Activated gamma-delta T cell treated with Interleukin-2 at 50 U/mL for 16 hours (primary cell): ENCODE measurements at places on chromosomes 2 and 18.

GRCh38 chr2:10392951-10393639 lies 55.0 kb downstream of the ODC1 start:
- DNase-seq = no peak

DNA sequence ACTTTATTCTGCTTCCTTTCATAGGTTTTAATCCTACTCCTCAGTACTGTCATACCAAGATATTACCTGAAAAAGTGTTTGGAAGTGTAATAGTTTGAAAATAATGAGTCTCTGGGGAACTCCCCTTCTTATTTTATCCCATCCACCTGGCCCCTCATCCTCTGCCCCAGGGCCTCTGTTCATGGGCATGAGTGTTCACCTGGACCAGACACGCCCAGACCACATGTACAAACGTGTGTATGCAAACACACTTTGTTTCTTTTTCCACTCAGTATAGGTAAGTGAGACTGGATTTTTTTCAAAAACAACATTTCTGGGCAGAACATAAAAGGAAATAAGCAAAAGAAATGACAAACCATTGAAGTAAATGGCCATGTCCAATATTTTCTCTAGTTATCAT lies 62.1 kb upstream of the THSD7B start:
- DNase-seq = no peak

DNA sequence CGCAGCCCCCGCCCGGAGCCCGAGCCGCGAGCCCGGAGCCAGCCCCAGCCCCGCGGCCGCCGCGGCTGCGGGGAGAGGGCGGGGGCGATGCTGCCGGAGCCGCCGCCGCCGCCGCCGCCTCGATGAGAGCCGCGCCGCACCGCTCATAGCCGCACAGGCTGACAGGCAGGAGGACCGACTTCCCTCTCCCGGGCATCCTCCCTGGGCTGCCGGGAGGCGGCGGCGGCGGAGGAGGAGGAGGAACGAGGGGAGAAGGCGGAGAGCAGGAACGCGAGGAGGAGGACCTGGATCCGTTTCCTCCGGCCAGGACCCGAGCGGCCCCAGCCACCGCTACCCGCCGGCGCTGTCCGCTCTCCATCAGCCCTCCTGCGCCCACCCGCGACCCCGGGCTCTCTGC lies 370 bp downstream of the KLHL29 start:
- DNase-seq = no peak

DNA sequence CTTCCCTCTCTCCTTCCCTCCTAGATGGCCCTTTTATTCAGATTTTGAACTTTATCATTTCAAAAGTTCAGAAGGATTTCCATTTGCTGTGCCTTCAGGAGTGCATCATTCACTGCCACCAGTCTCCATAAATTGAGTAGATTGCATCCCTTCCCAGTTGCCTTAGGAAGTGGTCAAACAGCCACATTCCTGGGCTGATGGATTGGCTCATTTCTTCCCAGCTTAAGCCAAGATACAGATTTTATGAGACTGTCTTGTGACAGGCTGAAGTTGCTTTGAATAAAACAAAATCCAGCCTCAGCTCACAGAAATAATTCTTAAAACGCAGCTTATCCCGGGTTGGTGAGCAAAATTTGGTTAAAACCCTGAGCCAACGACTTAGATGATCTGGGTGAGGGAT lies 9.8 kb downstream of the NRP2 start:
- no peak for DNase-seq

DNA sequence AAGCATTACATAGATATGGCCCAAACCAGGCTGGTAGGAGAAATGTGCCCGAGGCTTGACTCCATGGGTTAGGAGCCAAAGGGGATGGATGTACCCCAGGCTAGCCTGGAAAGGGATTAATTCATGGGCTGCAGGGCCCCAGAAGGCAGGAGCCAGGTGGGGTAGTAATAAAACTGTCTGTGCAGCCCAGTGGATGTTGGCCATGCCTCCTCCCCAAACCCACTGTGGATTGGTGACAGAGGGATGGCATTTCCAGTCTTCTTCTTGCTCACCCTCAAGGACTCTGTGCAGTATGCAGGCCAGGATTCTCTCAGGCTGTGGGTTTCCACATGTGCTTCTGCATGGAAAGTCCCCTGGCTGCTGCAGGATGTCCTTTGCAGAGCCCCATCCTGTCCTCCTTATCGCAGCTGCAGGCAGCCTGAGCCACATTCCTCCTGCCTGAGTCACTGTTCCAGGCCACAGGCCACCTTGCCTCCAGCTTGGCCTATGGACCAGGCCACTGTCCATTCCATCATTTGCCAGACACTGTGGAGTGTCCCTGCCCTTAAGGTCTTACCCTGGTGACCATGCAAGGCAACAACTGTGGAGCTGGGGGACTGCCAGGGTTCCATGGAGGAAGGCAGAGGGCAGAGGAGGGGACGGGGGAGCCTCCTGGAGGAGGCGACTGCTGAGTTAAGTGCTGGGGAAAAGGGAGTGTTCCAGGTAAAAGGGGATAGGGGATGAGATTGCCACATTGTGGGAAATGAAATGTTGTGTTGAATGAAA lies 38.9 kb downstream of the INO80C start:
- DNase-seq = no peak

DNA sequence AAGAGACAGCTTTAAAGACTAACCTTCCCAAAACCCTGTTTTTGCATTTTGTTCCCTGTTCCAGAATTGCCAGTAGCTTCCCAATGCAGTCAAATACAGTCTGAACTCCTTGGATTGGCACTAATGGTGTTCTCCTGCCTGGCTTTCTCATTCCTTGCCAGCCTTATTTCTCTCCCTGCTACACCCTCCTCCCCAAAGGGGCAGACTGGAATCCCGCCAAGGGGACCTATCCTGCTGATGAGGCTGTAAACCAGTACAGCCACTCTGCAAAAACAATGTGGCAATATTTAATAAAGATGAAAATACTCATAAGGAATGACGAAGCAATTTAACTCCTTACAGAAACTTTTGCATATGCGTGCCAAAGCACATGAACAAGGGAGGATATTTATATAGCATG lies 4.5 kb upstream of the SLC4A5 start:
- DNase-seq = no peak

DNA sequence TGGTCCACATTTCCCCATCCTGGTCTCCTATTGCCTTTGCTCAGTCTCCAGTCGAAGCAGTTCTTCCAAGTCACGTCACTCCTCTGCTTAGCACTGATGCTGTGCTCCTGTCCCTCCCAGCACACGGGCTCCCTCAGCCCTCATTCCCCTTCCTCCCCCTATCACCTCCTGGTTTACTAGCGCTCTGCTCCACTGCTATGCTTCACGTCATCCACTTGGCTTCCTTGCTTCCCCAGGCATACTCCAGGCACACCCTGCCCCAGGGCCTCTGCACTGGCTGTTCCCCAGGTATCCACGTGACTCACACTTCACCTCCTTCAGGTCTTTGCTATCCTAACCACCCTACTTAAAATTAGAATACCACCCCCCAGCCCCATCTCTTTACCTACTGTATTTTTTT lies 269.3 kb downstream of the GLI2 start:
- no peak for DNase-seq

DNA sequence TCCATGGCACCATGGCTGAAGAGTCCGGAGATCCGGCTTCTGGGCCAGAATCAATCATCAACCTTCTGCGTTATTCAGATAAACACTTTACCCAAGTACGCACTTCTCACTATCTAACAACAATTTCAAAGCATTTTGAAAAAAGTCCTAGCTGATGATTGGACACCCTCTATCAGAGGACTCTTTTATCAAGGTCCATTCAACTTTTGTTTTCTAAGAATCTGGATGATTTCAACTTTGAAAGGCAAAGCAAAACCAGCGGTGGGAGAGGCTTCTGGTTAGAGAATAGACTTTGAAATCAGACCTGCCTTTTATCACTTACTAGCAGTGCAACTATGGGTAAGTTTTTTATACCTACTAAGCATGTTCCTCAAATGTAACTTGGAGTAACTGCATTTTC lies 293.6 kb upstream of the TNP1 start:
- no peak for DNase-seq

GRCh38 chr2:27243391-27244130 lies 19.3 kb downstream of the SLC30A3 start:
- no peak for DNase-seq

DNA sequence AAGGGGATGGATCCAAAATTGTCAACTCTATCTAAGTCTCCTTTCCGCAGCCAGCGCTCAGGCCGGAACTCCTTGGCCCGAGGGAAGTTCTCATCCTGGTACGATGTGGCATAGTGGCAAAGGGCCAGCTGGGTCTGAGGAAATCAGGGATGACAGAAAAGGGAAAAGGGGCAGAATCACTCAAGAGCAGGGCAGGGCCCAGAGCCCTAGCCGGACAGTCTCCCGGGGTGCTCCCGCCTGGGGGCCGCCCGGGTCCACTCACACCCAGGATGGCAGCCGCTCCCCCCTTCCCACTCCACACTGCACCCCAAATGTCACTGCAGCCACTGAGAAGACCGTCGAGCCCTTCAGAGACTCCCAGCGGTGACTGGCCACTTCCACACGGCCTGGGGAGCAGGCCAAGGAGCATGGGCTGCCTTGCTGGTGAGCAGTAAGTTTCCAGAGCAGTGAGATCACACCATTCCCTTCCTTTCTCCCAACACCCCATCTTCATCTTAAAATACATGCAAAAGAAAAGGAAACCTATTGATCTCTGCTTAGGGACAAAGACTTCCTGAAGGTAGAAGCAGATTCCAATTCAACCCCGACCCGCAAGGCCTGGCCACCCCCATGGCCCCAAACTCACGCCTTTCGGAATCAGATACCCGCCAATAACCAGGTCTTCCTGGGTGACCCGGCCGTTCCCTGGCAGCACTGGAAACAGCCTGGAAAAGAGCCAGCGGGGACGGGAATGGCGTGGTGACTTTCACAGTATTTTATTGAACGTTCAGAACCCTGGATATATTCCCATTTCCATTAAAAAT lies 26.7 kb downstream of the CYP27C1 start:
- no peak for DNase-seq

DNA sequence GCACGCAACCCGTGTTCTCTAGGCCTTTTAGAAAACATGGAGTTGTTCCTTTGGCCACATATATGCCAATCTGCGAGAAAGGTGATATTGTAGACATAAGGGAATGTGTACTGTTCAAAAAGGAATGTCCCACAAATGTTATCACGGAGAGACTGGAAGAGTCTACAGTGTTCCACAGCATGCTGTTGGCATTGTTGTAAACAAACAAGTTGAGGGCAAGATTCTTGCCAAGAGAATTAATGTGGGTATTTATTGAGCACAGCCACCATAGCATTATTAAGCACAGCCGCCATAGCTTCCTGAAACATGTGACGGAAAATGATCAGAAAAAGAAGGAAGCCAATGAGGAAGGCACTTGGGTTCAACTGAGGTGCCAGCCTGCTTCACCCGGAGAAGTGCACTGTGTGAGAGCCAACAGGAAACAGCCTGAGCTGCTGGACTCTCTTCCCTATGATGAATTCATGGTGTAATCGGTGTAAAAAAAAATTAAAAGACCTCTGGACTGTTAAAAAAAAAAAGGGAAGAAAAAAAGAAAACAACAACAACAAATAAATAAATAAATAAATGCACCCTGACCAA lies 29.0 kb upstream of the REL start:
- no peak for DNase-seq

- no peak for DNase-seq
Measured at GRCh38 chr2:225009768-225010167, 32.5 kb downstream of the DOCK10 start.

DNA sequence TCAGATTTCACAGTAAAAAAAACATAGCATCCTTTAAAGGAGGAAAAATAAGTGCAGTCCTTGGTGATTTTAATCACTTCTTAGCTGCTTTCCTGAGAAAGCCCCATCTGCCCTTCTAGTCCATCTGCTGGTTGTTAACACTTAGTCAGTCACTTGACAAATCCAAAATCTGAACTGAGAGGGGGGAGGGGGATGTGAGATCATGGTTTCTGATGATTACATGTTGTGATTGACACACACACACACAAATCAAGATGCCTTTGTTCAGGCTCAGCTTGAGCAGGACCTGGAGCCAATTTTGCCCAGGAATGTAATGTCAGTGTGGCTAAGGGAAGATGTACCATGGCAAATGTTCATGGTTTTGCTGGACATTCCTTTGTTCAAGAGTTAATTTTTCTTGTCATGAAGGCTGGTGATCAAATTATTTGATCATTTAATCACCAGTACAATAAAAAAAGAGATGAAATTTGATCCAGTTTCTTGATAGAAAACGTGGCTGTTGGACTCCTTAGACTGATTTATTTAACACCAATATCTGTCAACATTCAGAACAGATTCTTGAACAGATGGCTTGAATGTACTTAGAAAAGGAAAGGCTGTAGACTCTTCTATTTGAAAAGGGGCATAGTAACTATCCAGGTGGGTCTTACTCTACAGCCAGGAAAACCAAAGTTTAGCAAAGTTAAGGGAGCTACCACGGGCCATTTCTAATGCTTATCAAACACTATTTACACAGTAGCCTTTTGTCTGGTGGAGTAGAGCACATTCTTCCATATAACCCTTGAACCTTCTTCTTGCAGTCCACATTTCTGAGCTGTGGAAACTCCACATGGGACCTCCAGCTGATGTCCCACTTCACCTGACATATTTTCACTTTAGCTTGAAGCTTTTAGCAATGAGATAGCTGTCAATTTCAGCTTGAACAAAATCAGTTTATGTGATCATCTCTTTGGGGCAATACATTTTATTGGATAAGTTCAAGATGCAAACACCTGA lies 408.7 kb downstream of the PIK3C3 start:
- no peak for DNase-seq

DNA sequence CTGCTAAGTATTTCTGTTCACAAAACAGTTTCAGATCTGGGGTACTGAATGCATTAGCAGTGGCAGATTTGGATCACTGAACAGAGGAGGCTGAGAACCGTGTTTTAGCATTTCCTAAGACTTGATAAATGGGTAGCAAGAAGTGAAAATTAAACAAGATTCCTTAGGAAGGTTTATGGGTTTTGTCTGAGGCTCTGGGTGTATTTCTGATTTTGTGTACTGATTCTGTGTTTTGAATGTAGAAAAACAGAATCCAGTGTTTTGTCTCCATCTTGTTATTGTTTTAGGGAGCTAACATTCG lies 1.4 kb downstream of the FAM117B start:
- DNase-seq = no peak
